Stimulated activated CD8-positive, alpha-beta memory T cell treated with anti-CD3 and anti-CD28 coated beads, Interleukin-4, amount 100 ng/mL, for 1 hour (primary cell): ENCODE measurements at places on chromosomes 12 and 14.

- DNase-seq = no peak
Observed at GRCh38 chr12:6229224-6230218, 29.3 kb downstream of the CD9 start.

DNA sequence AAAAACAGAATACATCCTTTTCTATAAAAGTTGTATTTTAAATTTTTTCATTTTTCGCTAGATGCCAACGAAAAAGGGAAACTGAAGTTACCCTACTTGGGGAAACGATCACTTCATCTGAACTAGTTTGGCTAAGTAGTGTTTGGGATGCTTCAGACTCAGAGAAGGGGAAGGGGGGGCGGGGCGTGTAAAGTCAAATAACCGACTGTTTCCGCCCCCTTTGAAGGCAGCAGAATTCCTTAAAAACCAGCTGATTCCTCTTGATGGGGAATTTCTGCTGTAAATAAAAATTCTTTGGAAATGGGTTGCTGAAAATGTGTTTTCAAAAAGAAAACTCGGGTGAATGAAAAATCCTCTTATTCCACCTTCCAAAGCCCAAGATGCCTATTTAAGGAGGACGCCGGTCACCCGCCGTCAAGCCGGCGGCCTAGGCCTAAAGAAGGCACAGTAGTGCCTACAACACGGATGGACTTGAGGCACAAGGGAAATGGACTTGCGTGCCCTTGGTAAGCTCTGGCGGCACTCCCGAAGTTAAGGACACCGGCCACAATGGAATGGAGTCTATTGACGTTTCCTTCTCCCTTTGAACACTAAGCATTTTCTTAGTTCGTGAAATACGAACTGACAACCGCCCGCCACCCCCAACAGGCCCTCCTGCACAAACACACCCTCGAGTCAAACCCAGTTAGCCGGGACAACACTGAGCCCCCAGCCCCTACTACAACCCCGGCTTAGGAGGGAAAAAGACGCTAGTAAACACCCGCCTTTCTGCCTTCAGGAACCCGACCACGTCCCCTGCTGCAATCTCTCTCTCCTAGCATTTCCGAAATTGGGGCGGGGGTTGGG lies 1.9 kb downstream of the ATXN2 start:
- DNase-seq = no peak

- DNase-seq = no peak
Observed at GRCh38 chr12:65368055-65368454, 89.6 kb downstream of the MSRB3 start.

DNA sequence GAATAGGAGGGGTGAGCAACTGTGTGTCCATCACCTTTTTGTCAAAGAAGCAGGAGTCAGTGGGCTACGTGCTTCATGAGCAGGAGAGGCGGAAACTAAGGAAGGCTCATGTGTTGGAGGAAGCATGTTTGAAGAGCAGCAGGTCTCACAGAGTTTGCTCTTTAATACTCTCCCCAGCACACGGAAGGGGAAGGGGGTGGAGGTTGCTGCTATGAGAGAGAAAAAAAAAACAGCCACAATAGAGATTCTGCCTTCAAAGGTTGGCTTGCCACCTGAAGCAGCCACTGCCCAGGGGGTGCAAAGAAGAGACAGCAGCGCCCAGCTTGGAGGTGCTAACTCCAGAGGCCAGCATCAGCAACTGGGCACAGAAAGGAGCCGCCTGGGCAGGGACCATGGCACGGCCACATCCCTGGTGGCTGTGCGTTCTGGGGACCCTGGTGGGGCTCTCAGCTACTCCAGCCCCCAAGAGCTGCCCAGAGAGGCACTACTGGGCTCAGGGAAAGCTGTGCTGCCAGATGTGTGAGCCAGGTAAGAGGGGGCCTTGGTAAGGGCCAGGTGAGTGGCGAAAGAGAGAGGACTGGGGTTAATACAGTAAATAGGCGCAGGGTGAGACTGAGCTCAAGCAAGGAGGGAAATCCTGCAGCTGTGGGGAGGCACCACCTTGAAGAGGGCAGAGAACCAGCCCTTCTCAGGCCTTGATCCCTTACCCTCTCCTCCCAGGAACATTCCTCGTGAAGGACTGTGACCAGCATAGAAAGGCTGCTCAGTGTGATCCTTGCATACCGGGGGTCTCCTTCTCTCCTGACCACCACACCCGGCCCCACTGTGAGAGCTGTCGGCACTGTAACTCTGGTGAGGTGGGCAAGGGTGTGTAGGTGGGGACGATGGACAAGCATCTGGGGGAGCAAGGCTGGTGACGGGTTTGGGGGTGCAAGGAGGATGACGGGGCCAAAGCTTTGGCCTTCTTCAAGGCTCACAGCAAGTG lies at the start of gene CD27:
Gene CD27 (plus strand): TSS at position 252 of the 985 bp plus-strand sequence. CDS start 141 bp downstream, at position 393.
- DNase-seq = no peak

DNA sequence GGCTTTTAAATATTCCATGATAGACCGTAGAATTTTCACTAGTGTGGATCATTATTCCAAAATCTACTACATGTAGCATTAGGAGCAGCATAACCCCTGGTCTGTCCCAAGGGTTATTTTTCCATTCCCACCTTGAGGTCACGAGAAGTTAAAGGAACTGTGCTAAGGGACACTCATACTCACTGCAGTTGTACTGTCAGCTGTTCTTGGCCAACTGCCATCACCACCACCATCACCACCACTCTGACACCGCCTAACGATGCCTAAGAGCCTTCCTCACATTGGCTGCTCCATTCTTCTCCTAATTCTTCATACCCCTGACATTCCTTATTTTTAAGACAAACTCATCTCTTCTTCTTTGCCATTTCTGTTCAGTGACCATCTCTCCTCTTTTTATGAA lies 13.4 kb upstream of the PTGDR start:
- no peak for DNase-seq

- no peak for DNase-seq
Observed at GRCh38 chr12:109683316-109683715, 30.3 kb upstream of the FAM222A start.

DNA sequence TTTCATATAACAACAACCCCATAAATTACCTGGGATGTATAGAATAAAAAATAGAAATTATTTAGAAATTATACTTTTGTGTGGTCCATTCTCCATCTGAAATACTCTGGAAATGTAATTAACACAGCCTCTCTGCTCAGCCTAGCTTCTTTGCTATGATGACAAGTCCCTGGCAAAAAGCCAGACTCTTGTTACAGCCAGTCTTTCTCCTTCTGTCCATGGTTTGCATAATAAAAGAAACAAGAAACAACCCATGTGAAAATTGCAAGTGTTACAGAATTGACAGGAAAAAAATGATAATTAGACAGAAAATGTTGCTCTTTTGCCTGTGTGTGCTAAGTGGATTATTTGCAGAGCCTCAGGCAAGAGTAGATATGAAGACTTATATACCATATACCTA lies 61.3 kb downstream of the C12orf50 start:
- DNase-seq = no peak

DNA sequence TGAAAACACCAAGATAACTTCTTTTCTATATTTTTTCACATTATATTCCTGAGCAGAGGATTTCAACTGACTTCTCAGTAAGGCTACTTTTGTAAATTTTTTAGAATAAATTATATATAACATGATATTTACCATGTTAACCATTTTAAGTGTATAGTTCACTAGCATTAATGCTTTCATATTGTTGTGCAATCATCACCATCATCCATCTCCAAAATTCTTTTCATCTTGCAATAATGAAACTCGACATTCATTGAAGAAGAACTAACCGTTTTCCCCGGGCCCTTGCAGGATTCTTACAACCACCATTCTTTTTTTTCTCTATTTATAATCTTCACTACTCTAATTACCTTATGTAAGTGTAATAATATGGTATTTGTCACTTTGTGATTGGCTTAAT lies 1036.1 kb downstream of the LRFN5 start:
- DNase-seq = no peak

DNA sequence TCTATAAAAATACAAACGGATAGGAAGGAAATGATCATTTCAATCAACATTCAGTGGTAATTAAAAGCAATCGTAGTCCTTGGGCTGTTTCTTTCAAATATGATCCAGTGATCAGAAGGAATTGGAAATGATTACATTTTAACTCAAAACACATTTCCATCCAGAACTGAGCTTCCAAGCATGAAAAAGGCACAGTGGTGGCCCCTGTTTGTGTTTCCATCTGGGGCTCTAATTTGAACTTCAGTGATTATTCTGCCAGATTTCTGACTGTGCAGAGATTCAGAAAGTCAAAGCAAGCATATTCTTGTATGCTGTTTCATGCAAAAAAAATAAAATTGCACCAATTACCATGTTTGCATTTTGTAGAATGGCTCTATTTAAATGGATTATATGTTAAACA lies 157.0 kb upstream of the LMNTD1 start:
- no peak for DNase-seq

DNA sequence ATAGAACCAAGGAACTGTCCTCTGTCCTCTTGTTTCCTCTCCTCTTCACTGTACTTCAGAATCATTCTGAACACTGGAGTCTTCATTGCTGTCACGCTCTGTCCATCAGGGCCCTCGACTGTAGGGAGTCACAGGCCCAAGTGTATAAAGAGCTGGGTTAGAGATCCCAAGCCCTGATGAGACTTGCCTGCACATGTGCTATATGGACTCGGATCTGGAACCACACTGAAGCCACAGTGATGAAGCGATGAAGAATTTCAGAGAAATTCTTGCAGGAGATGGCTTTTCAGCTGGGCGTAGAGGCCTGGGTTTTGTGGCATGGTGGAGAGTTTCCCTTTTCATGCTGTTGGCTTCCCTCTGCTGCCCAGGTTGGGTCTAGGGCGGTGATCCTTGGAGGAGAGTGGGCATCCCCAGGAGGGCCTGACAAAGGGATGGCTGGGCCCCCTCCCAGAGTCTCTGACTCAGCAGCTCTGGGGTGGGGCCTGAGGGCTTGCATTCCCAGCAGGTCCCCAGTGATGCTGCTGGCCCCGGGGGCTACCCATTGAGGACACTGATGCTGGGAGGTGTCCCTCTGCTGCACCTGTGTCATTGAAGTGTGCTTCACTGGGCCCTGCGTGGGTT lies 39.6 kb upstream of the YY1 start:
- DNase-seq = no peak

- DNase-seq = no peak
Observed at GRCh38 chr12:127607146-127607725, 659.7 kb upstream of the TMEM132C start.
